ENCODE measurements at places on chromosomes 7 and 10. TPM values are rescaled to one million over a fixed set of nuclear protein-coding genes. Genes with fewer than 3 reads are reported as not detected.

The HTR7 gene
- 0.22 TPM for total RNA-seq

The MDFIC gene
- total RNA-seq, result 14.2 TPM

The INMT gene
- total RNA-seq, result not detected

The KLF14 gene
- not detected for total RNA-seq

Measured in endothelial cell of umbilical vein (primary cell).